Activated T-helper 1 cell treated with anti-CD3 and anti-CD28 coated beads, Interleukin-2, amount 50 U/mL, for 16 hours (primary cell): ENCODE measurements at places on chromosomes 11 and 22.

DNA sequence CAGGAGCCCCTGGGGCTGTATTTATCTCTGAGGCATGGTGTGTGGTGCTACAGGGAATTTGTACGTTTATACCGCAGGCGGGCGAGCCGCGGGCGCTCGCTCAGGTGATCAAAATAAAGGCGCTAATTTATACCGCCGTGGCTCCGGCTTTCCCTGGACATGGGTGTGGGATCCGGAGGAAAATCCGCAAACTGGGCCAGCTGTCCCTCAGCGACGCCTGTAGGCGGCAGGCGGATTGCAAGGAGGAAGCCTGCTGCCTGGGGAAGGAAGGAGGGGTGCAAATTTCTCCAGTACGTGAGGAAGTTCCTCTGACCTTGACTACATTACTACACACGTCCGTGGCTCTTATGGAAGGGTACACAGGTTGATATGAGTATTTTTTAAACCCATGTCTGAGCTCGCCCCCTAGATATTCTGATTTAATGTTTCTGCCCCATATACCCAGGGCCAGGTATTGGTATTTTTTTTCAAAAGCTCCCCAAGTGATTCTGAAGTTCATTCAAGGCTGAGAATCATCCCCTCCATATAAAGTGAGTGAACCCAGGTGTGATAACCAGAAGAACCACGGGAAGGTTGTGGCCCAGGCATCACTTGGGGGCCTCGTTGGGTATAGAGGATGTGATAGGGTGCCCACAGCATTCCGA lies 2.8 kb downstream of the MYOD1 start:
- no peak for DNase-seq

DNA sequence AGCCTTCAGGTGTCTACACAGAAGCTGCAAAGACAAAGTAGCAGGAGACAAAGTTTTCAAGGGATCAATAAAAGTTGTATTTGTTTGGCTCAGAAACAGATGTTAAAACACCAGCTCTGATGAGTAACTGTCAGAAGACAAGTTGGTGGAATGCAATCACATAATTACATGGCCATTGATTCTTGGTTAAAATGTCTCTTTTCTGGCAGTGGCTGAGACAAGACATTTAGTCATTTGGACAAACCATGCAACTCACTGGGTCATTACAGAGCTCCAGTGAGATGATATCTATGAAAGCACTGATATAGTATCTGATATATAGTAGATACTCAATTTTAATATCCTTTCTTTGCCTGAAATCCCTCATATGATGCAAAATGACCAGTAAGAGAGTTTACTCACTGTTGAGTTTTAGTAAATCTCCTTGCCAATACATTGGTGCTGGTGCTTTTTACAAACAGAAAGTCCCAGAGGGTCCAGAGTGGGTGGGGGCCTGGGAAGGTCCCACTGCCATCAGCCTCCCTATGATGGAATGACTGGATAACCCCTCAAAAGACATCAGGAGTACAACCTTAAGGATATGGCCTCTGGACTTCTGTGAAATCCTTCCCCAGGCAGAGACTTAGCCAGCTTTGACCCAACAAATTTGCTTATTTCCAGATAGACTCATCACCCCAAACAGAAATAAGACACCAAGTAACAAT lies 95.0 kb downstream of the SLC1A2 start:
- no peak for DNase-seq

- DNase-seq = no peak
Measured at GRCh38 chr11:66225066-66225465, 43.4 kb upstream of the RAB1B start.

- no peak for DNase-seq
Measured at GRCh38 chr22:42820045-42820763, 36.9 kb downstream of the ARFGAP3 start.

DNA sequence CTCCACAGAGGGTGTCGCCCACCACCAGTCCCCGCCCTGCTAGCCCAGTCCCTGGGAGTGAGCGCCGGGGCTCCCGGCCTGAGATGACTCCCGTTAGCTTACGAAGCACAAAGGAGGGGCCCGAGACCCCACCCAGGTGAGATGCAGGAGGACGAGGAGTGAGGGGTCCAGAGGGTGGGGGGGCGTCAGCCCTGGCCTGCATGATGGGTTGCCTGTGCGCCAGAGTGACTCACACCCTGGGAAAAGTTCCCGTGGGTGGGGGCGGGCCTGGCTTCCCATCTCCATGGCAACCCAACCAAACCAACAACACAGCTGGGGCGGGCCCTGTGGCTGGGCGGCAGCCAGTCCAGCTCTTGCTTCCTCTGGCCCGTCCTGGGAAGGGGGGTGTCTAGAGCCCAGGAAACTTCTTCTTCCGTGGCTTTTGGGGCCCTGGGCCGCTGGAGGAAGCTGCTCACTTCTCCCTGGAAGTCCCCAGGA lies 4.5 kb downstream of the GAS2L1 start:
- peak; percentile 30 for DNase-seq

DNA sequence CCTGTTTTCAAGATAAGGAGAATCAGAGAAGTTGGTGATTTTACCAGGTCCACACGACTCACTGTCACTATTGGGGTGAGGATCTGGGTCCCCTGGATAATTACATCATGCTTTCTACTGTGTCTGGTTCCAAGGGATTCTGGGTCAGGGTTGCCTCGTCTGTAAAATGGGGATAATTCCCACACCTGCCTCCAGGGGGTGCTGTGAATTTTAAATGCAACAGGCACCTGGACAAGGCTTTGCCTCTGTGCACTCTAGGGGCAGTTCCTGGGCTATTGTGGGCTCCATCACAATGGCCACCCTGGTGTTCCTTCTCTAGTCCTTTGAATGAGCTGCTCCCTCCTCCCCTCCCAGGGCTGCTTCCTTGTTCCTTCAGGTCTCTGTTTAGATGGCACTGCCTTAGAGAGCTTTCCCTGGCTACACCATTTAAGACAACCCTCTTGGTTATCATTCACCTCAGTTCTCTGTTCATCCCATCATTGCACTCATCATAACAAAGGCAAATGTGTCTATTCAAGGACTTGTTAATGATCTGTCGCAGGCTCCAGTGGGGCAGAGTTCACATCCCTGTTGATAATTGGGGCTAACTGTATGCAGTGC lies 178.6 kb downstream of the MIAT start:
- peak; percentile 2 for DNase-seq

- no peak for DNase-seq
Measured at GRCh38 chr11:125435461-125436238, 60.4 kb downstream of the FEZ1 start.

DNA sequence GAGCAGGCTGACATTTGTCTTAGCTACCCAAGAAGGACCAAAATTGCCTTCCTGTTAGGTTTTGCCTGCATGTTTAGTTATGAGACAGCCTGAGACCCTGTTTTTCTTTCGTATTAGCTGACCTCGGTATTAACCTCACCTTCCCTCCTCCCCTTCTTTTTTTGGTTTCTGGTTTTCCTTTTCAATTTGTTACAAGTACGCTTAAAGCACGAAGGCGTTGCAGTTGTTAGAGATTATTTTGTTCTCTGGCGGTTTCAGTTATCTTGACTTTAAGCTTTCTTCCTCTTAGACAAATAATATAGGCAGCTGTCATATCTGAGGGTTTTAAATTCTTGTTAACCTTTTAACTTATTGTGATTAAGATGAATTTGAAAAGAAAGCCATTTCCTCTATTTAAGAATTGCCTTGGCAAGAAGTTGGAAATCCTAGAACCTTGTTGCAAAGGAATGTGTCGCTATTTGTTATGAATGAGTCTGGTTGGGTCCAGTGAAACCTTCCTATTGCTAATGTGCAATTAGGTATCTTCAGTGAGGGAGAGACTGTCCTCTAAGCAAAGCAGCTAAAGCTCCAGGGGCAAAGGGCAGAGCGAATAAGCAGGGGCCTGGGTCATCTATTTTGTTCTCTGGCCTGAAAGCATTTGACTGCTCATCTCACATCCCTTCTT lies 45.7 kb downstream of the PACS1 start:
- DNase-seq = no peak

DNA sequence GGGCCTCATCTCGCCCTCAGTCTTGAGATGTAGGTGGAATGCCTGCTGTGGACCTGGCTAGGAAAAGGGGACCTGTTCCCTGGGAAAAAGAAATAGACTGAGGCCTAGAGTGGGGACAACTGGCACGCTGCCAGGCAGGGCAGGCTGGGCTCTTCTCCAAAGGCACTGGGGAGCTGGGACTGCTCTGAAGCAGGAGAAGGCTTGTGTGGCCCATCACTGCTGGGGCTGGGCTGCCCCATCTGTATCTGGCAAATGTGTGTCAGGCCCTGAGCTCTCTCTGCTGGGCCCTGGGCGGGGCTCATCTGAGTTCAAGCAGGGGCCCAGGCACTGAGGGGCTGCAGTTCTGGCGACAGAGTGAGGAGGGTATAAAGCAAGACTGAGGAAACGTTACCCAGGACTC lies 32.9 kb downstream of the ARVCF start:
- DNase-seq = no peak

DNA sequence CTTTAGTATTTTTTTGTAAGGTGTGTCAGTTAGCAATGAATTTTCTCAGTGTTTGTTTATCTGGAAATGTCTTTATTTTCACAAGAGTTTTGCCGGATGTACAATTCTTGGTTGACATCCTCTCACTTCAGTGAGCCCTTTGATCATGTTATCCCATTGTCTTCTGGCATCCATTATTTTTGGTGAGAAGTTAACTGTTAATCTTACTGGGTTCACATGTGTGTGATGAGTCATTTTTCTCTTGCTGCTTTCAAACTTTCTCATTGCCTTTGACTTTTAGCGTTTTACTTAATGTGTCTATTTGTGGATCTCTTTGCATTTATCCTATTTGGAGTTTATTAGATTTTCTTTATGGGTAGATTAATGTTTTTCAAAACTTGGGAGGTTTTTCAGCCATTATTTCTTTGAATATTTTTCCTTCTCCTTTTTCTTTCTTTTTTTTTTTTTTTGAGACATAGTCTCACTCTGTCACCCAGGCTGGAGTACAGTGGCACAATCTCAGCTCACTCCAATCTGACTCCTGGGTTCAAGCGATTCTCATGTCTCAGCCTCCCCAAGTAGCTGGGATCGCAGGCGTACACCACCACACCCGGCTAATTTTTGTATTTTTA lies 100.5 kb upstream of the RRM1 start:
- DNase-seq = no peak

GRCh38 chr11:5992150-5992549 lies 5.4 kb upstream of the OR52L1 start:
- DNase-seq = no peak

- DNase-seq = no peak
Measured at GRCh38 chr11:65915821-65916251, 3.0 kb downstream of the C11orf68 start.

- DNase-seq = no peak
Measured at GRCh38 chr22:46043816-46044620, 67.1 kb upstream of the WNT7B start.

GRCh38 chr11:133965031-133965601 lies 8.3 kb upstream of the IGSF9B start:
- DNase-seq = no peak

GRCh38 chr22:34972191-34972897 lies 93.6 kb upstream of the ISX start:
- no peak for DNase-seq

DNA sequence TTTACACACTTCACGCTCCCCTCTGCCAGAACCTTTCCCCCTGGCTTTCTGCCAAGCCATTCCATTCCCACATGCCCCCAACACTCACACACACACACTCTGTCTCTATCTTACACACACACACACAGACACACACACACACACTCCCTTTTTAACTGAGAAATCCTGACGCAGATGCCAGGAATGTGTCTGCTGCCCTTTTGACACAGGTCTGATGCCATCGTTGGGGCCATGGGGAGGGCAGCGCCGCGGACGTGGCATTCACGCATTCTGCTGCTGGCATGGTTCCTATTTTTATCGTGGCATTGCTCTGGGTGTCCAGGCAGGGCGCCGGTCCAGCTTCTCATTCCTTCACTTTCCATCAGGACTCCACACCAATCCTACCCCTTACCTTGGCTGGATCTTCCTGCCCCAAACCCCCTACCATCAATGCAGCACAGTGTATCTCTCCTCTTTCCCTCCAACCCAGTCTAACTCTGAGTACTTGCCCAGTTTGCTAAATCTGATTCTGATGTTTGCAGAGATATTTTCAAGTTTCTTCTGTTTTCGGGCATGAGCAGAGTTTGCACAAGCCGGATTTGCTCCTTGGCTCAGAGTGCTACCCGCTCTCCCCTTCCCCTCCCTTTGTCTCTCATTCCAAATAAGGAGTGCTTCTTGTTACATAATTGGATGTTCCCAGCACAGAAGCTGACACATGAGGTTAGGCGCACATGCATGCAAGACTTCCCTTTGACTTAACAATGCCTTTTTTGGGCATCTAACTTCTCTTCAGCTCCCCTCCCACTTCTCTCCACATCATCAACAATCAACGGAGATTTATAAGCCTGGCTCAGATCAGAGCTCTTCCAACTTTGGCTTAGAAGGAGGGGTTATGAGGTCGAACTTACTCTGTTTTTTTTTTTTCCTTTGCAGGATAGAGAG lies 18.8 kb downstream of the SNX19 start:
- no peak for DNase-seq

- no peak for DNase-seq
Measured at GRCh38 chr22:49307481-49307830, 520.2 kb downstream of the BRD1 start.

DNA sequence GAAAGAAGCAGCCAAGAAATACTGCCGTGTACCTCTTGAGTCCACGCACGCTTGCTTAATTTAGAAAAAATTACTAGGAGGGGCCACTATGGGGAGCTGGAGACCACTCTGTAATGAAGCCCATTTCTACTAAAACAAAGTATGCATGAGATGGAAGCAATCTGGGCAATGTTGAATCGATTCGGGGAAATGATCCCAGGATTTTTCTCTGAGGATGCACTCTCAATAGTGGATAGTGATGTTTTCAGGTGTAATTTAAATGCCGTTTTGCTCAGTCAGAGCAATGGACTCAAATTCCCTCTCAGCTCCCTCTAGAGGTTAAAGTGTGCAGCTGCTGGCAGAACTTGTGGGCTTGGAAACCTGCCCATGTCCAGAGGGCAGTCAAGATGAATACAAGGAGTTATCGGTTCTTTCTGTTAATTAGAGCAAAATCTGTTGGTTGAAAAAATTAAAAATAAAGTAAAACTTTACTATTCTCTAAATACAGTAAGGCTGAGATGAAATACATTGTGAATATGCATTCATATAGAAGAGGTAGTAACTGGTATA lies 64.1 kb downstream of the ME3 start:
- no peak for DNase-seq
